ENCODE measurements at places on chromosomes 5 and 9.

GRCh38 chr5:100760688-100761087 is 142.4 kb downstream of the ST8SIA4 start:
- no peak for DNase-seq

DNA sequence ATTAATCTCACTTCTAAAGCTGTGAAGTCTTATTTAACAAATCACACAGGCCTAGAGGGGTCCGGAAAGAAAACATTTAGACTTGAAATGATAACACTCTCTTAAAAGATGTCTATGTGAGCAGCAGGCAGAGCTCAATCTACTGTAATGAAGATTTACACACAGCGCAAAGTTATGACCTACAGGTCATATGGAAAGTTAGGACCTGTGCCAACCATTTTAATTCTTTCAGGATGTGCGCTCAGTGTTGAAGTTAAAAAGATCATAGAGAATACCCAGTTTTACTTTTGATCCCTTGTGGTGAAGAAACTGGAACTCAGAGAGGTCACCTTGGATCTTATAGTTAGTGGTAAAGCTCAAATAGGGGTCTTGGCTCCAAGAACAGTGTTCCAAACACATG is 3.1 kb upstream of the CREBRF start:
- DNase-seq = no peak

DNA sequence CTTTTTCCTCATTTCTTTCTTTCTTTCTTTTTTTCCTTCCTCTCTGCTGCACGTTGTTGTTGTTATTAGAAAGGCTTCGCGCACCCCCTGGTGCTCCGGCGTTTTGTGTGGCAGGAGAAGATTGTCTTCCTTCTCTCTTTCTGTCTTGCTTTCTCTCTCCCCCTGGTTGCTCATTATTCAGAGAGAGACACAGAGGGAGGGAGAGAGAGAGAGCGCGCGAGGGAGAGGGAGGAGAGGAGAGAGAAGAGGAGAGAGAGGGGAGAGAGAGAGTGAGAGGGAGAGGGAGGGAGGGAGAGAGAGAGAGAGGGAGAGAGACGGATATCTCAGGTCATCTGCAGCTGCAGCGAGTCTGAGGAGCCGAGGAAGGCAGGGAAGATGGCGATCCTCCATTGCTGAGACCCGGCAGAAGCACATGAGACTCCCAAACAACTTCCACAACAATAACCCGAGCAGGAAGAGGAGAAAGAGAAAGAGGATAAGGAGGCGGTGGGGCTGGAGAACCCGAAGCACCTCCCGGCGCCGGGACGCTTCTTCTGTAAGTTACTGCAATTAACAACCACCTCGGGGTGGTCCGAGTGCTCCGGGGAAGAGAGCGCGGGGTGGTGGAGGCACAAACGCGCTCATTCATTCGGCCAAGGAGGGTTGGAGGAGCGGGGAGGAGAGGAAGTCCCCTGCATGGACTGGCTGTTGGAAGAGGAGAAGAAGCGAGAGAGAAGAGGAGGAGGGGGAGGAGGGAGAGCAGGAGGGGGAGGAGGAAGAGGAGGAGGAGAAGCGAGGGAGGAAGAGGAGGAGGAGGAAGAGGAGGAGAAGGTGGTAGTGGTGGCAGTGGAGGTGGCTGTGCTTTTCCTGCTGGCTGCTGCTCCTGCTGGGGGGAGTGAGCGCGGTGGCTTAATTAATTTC is at the start of gene ZNF462:
Gene ZNF462 (plus strand): TSS at position 346 of the 900 bp plus-strand sequence. CDS start 60,218 bp downstream, outside the sequence.
- no peak for DNase-seq

DNA sequence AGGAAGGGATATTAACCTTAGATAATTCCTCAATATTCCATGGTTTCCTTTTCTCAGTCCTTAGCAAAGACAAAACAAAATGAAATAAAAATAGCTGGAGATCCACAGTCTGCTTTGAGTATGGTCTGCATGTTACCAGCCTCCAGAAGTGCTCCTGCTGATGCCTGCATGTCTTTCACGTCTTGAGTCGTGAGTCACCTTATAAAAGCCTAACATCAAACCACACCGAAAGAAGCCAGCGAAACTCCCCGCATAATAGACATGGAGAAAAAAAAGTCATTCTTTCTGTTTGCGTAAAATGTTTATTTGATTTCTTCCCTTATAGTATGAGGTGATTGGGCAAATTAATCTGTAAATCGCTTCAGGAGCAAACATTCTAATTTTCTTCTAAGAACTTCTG is 380.5 kb downstream of the SLCO4C1 start:
- DNase-seq = no peak

- no peak for DNase-seq
Measured at GRCh38 chr9:92562461-92562967, 26.7 kb upstream of the ECM2 start.

- DNase-seq = no peak
Measured at GRCh38 chr5:25540628-25541027, 895.9 kb upstream of the CDH10 start.

- no peak for DNase-seq
Measured at GRCh38 chr9:13109781-13110180, 169.7 kb downstream of the MPDZ start.

GRCh38 chr9:109381011-109381729 is 60.3 kb upstream of the EPB41L4B start:
- no peak for DNase-seq

DNA sequence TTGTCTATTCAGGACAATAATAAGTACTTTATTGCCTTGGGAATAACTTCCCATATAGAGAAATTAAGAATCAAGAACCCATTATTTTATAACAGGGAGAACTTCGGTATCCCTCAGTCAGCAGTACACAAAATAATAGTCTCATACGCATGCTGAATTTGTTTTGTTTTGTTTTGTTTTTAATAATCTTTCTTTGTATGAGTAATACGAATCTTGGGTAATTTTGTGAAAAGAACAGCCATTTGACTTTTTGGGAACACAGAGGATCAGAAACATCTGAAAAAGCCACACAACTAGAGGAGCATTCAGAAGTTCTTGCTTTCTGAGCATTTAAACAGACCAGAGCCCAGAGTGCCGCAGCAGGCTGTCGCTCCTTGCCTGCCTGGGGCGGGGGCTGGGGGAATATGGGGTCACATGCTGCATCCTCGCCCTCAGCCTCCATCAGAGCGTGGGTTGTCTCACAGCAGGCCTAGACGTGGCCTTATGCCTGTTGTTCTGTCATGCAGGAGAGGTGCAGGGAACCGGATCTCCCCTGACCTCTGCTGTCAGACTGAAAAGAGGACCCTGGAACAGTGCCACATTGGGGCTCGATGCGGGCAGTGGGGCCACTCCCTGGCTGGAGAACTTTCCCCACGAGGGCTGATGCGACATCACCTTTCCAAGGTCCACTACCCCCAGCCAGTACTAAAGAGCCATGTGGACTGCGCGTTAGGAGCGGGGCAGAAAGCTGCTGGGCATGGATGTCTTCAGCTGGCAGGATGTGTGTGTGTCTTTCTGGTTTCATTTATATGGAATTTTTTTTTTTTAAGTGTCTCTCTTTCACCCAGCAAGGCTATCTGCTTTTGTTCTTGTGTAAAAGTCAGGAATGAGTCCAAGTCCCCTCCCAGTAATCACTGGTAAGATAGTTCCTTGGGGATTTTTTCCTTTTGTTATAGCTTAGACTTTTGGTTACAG is 133.4 kb upstream of the OTULINL start:
- DNase-seq = no peak

GRCh38 chr5:172706796-172707195 is 64.2 kb downstream of the DUSP1 start:
- no peak for DNase-seq

- no peak for DNase-seq
Measured at GRCh38 chr5:42522783-42523182, 99.5 kb downstream of the GHR start.

GRCh38 chr5:170092455-170093101 is 13.1 kb upstream of the FOXI1 start:
- DNase-seq = no peak

All from CD4-positive, alpha-beta T cell treated with Interleukin-15 for 4 hours (primary cell).